ENCODE measurements at places on chromosomes 12 and 14.

DNA sequence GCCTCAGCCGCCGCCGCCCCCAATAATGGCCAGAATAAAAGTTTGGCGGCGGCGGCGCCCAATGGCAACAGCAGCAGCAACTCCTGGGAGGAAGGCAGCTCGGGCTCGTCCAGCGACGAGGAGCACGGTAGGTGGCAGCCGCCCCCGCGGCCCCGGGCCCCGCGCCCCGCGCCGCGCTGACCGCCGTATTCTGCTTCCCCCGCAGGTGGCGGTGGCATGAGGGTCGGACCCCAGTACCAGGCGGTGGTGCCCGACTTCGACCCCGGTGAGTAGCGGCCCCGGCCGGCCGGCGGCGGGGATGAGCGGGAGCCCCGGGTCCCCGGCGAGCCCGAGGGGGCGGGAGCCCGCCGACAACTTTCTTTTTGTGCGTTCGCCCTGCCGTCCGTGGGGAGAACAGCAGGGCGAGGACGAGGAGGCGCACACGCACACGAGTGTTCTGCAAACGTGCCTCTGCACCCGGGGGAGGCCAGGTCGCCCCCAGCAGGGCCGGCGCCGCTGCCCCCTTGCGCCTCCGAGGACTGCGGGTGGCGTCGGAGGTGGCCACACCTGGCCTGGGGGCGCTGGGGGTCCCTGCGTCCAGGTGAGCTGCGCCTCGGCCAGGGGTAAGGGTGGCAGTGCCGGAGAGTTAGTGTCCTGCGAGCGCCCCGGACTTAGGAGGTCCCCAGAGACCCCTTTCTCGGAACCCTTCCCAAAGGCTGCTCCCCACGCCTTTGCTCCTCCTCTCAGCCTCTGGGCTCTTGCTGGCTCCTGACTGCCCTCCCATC, 794 bp downstream of the RCOR1 start:
- no peak for DNase-seq

GRCh38 chr12:52798003-52798670, 2.2 kb upstream of the KRT3 start:
- DNase-seq: peak; percentile 84

DNA sequence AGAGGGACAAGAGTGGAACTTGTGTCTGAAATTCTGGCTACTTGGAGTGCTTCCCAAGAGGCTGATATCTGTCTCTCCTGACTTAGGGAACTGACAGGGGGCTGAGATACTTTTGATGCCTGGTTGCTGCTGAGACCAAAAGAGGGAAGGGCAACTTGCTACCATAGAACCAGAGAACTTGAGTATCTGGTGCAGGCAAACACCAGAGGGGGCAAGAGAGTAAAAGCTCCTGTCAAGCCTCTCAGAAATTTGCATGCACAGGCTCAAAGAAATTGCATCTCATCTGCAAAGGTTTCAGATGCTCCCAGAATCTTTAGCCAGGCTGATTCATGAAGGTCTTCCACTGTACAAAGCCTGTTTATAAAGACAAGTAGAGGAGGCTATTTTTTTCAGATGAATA, 391.3 kb upstream of the FOXG1 start:
- peak; percentile 41 for DNase-seq

- no peak for DNase-seq
Observed at GRCh38 chr12:24900196-24900595, 48.7 kb downstream of the BCAT1 start.

- DNase-seq: no peak
Observed at GRCh38 chr14:102629011-102629444, 36.6 kb downstream of the RCOR1 start.

DNA sequence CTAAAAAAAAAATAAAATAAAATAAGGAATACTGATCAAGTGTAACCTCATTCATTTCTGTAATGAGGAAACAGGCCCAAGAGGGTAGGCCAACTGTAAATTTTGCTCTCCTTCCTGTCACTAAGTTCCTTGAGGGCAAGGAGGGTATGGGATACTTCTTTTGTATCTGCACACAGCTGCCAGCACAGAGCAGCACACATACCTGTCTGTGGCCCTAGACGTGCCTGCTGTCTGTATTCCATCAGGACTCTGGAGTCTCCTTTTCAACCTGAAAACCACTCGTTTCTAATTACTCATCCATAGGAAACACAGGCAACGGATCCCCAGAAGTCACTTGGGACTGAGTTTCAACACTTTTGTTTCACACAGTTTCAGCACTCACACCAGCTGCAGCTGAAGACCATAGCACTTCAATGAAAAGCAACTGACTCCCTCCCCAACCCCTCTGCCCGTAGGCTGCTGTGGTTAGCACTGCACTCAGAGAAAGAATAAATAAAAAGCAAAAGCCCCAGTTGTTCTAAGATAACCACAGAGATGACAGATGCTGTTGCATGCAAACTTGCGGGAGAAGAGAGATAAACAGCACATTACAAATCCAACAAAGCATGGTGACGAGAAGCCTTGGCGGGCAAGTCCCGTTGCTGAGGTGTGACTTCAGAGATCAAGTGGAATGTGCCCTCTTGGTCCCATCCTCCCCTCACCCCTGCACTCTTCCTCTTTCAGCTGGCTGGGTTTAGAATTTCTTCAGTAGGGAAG, 24.9 kb downstream of the CRACR2A start:
- DNase-seq: peak; percentile 56

DNA sequence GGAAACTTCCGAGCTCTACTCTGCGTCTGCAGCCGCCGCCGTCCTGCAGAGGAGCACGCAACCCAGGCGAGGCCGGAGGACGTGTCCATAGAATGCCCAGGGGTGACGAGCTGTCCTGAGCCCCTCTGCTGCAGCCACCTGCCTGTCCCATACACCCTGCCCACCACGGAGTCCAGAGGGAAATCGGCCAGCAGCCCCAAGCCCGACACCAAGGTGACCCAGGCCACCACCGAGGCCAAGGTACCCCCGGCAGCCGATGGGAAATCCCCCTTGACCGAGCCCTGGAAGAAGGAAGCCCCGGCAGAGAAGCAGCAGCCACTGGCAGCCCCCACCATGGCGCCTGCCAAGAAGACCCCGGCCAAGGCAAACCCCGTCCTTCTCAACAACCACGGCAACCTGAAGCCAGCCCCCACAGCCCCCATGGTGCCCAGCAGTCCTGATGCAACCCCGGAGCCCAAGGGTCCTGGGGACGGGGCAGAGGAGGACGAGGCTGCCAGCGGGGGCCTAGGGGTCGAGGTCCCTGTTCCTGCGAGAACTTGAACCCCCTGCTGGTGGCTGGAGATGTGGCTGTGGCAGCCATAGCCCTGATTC, 128.7 kb upstream of the C14orf180 start:
- no peak for DNase-seq

DNA sequence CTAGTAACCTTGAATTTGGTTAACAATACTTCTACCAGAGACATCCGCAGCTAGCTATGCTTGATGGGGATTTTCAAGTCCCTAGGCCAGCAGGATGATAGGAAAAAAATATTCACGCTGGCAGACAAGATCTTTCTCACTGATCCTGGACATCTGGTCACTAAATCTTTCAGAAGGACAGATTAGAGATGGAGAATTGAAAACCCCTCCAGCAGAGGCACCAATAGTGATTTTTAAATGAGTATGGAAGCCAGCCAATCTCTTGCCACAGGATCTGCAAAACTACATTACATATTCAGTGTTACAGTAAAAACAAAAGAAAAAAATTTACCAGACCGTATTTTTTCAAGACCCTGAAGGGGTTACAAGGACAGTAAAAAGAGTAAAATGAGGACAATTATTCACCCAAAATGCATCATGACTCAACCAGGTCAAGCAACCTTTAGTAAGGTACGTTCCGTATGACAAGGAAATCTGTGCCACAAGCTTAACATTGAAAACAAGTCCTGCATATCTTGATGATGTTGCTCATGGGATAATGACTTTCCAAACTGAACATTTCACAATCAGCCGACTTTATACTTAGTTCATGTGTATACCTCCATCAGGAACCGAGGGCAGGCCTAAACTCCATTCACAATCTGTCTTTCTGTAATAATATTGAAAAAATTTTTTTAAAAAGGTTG, 239.5 kb downstream of the GXYLT1 start:
- no peak for DNase-seq

DNA sequence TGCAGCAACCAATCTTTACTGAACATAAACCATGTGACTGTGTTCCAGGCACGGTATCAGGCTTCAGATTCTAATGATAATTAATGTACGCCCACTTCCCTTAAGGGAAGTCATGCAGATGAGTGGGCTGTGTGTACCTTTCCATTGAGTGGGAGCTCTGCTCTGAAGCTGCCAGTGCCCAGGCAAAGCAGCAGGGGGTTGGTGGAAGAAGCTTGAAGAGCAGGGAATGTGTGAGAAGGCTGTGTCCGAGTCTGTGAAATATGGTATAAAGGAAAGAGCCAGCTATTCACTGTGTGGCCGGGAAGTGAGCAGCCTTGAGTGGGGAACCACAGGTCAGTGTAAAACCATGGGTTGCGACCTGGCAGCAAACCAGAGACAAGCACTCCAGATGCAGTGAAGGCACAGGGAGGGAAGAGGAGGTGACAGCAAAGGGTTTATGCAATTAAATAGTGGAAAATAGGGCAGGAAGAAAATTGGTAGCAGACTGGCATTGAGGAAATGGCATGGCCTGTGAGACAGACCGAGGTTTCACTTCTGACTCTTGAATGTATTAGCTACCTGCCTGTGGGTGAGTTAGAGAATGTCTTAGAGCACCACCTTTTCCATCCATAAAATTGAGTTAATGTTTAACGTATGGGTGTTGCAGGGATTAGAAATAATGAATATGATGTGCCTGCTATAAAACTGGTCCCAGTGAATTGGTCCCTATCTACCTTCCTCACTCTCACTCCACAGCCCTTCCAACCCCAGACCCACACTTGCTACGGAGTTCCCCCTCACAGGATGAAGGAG, 116.4 kb downstream of the NTF3 start:
- DNase-seq: no peak

DNA sequence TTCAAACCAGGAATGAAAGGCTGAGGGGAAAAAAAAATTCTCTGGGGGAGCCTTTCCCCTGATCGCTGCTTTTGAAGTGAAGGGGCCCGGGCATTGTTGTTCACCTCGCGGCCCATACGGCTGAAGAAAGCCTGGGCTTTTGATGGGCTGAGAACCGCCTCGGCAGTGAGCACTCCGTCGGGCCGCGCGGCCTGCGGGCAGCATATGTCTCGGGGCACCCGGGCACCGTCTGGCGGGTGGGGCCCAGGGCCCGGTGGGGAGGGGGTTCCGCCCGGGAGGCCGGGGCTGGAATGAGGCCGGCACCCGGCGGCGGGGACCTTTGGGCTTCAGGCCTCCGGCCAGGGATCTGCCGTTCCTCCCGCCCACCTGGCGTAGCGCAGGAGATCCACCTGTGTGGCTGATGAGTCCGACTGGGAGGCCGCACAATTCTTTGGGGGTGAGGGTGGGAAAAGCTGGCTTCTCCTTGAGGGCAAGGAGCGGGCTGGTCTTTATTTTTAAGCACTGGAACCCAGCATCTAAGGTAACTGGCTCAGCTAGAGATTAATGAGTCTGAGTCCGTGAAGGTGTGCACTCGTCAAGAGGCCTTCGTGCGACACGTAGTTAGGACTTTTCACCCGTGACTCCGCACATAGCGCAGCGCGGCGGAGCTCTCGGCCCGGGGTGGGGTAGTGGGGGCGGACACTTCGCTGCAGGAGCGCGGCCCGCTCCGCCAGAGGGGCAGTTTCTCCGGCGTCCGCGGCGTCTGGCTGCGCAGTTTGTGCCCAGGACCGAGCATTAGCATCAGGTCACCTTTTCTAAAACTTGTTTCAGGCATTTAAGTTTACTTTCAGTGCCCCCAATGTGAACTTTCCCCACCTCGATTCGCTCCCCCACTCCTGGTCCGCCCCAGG, 10.6 kb downstream of the FOXA1 start:
- no peak for DNase-seq

DNA sequence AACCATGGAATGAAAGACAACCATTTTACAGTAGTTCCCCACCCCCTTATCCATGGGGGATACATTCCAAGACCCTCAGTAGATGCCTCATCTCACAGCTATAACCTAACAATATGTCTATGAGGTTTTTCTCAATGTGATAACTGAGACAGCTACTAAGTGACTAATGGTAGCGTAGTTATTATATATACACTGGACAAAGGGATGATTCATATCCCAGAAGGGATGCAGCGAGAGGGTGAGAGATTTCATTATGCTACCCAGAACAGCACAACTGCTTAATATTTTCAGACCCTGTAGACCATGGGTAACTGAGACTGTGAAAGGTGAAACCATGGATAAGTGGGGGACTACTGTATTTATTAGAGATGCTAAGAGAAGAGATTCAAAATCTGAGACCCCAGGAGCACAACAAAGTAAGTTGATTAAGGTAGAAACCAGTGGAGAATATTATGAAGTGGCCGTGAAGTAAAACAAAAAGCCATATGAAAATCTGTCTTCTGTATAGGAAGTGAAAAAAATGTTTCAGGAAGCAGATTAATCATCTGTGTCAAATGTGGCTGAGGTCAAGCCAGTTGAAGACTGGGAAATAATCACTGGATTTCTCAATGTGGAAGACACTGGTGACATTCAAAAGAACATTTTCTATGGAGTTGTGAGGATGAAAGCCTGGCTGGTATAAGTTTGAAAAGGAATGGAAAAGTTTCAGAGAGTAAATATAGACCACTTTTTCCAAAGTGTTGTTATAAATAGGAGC, 77.2 kb downstream of the RPL10L start:
- peak; percentile 14 for DNase-seq

DNA sequence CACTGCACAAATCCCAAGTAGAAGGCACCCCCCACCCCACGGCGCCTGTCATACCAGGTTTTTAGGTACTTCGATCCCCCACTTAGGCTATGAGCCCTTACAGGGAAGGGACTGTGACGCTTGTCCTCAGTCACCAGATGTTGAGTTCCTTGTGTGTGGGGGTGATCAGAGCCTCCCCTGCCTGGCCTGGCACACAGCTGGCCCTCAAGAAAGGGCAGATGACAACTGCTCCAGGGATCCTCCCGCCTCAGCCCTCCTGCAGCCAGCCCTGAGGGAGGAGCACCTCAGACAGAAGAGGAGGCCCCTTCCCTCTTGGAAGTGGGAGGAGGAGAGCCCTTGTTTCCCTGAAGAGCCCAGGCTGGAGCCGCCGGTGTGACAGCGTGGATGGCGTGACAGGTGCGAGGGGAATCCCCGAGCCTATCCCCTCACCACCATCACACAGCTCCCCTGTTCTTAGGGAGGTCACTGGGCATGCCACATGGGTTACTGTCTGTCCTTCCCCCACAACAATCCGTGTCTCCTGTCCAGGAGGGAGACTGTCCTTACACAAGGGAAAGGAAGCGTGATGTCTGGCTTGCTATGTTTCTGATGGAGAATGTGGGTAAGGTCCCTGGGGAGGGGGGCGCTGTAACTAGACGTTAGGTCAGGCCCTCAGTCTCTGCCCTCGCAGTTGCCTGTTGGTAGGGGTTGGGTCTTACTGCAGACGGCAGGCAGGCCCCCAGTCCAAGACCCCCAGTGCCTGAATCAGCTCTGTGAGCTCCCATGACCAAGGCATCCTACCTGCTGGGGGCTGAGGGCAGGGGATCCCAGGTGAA, 31.4 kb downstream of the P2RX4 start:
- DNase-seq: no peak

DNA sequence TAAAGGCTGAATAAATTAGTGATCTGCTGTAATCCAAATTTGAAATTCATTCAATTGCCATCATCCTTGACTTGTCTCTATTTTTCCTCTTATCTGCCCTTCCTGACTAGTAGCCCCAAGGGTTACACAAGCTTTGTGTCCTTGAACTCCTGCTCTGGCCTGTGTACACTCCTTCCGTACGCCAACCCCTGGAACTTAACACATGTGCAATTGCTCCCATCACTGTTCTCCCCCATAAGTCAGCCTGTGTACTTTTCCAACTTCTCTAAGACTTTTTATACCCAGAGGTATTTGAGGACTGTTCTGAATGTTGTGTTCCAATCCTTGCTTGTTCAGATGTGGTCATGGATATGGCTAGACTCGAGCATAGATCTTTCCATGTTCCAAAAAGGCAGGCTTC, 171.1 kb upstream of the G2E3 start:
- DNase-seq: no peak

Measured in fibroblast of upper back skin (primary cell).